ENCODE measurements at places on chromosomes 1 and 21. TPM values are rescaled to one million over a fixed set of nuclear protein-coding genes. Genes with fewer than 3 reads are reported as not detected.

The RCSD1 gene
- total RNA-seq, result 1.4 TPM

The KIF26B gene
- total RNA-seq, result 47.0 TPM

The FCGR3A gene
- not detected for total RNA-seq

The RIMKLA gene
- 0.18 TPM for total RNA-seq

The PBXIP1 gene
- total RNA-seq, result 47.1 TPM

The PKN2 gene
- total RNA-seq, result 26.1 TPM

The CLSTN1 gene
- 125 TPM for total RNA-seq

- peaks cover 23% of the 10 kb centered on the region for H3K4me1 ChIP-seq
- no peaks in the 10 kb centered on the region for H3K36me3 ChIP-seq
- H3K27me3 ChIP-seq, result no peaks in the 10 kb centered on the region
- H3K27ac ChIP-seq, result no peak overlapping the region
- H3K4me3 ChIP-seq, result no peak overlapping the region
Measured at GRCh38 chr1:41878495-41878894, 40.2 kb downstream of the HIVEP3 start.

GRCh38 chr1:90650401-90650800, 66.7 kb downstream of the BARHL2 start:
- H3K36me3 ChIP-seq, result no peaks in the 10 kb centered on the region
- H3K27ac ChIP-seq, result no peak overlapping the region
- no peak for DNase-seq
- no peaks in the 10 kb centered on the region for H3K4me1 ChIP-seq

DNA sequence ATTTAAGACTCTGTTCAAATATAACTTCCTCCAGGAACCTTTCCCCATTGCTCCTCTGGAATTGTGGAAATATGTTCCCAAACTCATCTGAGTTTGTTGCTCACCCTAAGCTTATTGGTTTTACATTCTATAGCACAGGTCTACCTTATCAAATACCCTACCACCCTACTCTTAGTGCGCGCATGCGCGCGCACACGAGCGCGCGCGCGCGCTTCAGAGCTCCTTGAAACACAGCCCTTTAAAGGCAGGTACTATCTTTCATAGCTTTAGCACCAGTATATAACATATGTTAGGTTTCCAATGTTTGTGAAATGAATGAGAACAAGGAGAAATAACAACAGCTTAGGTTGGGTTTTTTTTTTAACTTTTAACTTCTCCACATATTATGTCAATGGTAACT, 3.5 kb downstream of the IPP start:
- no peak overlapping the region for H3K27ac ChIP-seq
- H3K27me3 ChIP-seq, result no peaks in the 10 kb centered on the region

- H3K4me3 ChIP-seq, result no peak overlapping the region
- no peak overlapping the region for H3K27ac ChIP-seq
- H3K4me1 ChIP-seq, result peaks cover 50% of the 10 kb centered on the region
Measured at GRCh38 chr1:22831729-22832413, 121.2 kb downstream of the EPHB2 start.
